Fibroblast of skin of scalp (primary cell): ENCODE measurements at places on chromosomes 13 and 19.
A peak's percentile ranks its signal among the peaks of the same experiment; 100 is the strongest.

DNA sequence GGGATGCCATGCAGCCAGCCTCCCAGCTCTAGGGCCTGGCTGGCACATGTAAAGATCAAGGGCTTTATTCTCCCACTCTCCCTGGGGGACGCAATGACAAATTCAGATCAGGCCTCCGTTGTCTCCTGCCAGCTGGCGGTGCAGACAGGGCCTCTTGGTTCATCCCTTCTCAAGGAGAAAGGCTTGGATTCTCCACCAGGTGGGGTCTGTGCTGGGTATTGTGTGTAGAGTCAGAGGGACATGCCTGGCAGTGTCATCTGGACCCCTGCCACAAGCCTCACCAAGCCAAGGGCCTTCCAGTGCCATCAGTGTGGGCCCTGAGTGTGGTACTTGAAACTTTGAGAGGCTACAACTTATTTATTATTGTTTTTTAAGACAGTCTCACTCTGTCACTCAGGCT is 8.4 kb upstream of the PTPRS start:
- peak; percentile 23 for DNase-seq

DNA sequence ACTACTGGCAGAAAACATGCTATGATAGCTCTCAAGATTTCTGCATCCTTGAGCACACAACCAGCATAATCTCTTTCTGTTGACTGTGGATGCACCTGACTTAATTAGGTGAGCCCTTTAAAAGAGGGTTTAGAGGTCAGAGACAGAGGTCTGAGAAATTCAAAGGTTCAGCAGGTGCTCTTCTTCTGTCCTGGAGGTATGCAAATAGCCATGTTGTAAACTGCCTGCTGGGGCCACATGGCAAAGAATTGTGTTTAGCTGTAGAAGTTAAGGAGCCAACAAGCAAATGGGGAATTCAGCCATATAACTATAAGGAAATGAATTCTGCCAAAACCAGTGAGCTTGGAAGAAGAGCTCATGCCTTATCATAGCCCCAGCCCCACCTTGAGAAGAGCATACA is 11.6 kb upstream of the DCLK1 start:
- no peak for DNase-seq

GRCh38 chr19:10346509-10346908 is 7.1 kb upstream of the ICAM3 start:
- no peak for DNase-seq

DNA sequence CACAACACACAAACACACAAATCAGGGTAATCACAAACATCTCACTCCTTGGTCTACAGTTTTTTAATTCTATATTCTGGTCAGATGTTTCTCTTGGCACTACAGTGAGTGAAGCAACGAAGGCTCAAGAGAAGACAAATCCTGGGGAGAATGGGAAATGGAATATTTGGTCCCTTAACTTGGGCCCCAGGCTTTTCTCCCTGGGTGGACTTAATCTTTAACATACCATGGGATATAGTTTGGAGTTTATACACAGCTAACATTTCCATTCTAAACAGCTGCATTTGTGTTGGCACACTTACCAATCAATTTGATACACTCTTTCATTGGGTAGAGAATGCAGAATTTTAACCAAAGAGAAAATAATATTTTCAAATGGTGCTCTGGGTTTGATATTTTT is 1132.6 kb upstream of the SLC10A2 start:
- DNase-seq, result no peak

DNA sequence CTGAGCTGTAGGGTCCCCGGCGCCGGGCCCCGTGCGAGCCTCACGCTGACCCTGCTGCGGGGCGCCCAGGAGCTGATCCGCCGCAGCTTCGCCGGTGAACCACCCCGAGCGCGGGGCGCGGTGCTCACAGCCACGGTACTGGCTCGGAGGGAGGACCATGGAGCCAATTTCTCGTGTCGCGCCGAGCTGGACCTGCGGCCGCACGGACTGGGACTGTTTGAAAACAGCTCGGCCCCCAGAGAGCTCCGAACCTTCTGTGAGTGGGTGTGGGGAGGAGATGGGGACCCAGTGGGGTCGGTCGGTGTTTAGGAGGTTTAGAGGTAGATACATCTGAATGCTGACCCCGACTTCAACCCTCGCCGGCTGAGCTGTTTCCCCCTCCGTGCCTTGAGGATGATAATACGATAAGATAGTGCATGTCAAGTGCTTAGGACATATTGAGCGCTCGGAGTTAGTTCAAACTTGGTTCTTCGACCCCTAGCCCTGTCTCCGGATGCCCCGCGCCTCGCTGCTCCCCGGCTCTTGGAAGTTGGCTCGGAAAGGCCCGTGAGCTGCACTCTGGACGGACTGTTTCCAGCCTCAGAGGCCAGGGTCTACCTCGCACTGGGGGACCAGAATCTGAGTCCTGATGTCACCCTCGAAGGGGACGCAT is 1.9 kb downstream of the ICAM5 start:
- no peak for DNase-seq

GRCh38 chr19:18419699-18420460 is 682 bp downstream of the SSBP4 start:
- DNase-seq, result no peak

- DNase-seq, result peak; percentile 93
Measured at GRCh38 chr19:42111384-42111783, 20.9 kb downstream of the POU2F2 start.
